Activated CD4-positive, alpha-beta memory T cell treated with anti-CD3 and anti-CD28 coated beads, Interleukin-2, amount 10 ng/mL, durations not matched to agents 7 days and 5 days (primary cell): ENCODE measurements at places on chromosomes 12 and 14. TPM values are rescaled to one million over a fixed set of nuclear protein-coding genes. Genes with fewer than 3 reads are reported as not detected.

RAD51AP1 gene
- 43.5 TPM for total RNA-seq

VDR gene
- 65.5 TPM for total RNA-seq

DNA sequence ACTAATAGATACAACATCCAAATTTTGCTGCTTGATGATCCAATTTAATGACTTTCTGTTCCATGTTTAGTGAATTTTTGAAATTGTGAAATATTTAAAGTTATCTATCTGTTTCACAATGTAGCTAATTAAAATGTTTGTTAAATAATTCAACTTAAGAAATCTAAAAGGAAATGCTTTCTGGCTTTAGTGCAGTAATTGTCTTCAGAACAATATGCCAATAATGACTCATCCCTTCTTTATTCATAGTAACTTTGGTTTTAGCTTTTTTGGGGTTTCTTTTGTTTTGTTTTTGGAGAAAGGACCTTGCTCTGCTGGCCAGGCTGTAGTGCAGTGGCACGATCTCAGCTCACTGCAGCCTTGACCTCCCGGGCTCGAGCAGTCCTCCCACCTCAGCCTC lies 479.2 kb upstream of the RGS6 start:
- DNase-seq: no peak

FRS2 gene
- total RNA-seq: 12.8 TPM

FAM90A1 gene
- total RNA-seq: 0.20 TPM

DNA sequence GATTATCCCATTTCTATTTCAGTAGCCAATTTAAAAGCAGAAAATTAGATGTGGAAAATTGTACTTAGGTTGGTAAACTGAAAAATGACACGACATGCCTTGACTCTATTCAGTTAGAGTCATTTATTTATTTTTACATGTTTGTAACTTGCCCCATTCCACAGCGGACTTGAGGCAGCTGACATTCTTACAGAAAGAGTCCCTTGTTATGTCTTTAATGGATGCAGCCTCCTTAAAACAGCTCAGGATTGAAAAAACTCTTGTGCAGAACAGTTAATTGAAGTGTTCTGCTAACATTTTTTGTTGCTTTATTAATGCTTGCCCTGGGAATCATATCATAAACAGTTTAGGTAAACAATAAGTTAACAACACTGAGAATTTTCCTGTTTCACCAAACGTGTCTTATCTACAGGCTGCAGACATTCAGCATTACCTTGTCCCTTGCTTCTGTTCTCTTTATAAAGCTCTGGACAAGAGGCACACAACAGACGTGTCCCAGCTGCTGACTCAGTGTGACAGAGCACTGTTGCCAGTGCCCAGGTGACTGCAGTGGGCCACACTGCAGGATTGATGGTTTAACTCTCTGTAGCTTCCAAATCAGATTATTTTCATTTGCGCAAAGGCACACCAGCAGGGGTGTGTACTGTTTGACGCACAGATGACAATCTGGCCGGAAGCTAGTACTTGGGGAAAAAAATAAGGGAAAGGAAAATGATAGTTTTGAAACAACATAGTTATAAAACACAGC lies 101.6 kb downstream of the PELI2 start:
- no peak for DNase-seq

GRCh38 chr14:23219075-23219474 lies 18.7 kb upstream of the RNF212B start:
- DNase-seq: no peak

GRCh38 chr12:110270125-110270962 lies 10.7 kb upstream of the ATP2A2 start:
- no peak for DNase-seq

- DNase-seq: no peak
Observed at GRCh38 chr12:41979574-41979973, 165.1 kb downstream of the GXYLT1 start.

- no peak for DNase-seq
Observed at GRCh38 chr14:76784266-76784874, 23.1 kb downstream of the VASH1 start.
